ENCODE measurements at places on chromosomes 2 and 18.

GRCh38 chr2:111903930-111904439 is 5.6 kb downstream of the MERTK start:
- DNase-seq, result no peak

DNA sequence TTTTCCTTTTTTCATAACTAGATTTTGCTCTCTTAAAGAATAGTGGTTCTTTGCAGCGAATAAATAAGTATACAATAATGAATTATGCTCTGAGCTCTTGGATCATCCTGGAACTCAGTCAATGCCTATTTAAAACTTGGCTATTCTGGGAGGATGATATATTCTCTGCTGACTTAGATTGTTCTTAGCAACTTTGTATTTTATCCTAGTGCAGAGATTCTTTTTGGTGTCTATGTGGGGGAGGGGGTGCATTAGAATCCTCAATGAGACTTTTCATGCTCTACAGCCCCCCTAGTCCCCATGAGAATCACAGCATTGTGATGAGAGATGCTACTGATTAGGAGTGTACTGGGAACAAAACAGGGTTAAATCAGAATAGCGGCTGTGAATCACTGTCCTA is 8.8 kb upstream of the FAM98A start:
- DNase-seq, result no peak

- no peak for DNase-seq
These were observed 356.1 kb downstream of the LRATD1 start for GRCh38 chr2:14988600-14988999.

DNA sequence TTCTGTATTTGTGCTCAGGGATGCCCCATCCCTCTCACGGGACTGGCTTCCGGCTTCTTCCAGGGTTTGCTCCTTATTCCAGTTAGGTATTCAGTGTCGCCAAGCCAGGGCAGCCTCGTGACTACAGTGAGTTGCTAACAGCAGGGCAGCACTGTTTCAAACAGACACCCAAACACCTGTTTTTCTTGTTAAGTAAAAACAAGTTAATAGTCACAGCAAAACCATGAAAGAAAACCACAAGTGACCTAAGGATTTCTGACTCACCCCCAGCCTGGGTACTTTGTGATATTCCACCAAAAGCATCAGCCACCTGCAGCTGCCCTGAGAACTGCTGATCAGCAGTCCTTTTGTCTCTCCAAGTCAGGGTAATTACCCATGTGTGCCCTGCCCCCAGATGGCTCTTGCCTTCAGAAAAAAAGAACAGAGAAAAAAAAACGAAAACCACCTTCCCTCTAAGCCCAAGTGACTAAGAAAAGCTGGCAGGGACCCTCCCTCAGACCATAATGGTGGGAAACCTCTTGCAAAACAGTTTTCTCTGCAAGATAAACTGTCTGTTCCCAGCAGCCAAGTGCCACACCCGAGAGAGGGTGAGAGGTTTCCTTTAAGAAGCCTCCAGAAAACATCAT is 178.2 kb downstream of the ANAPC1 start:
- DNase-seq, result no peak

DNA sequence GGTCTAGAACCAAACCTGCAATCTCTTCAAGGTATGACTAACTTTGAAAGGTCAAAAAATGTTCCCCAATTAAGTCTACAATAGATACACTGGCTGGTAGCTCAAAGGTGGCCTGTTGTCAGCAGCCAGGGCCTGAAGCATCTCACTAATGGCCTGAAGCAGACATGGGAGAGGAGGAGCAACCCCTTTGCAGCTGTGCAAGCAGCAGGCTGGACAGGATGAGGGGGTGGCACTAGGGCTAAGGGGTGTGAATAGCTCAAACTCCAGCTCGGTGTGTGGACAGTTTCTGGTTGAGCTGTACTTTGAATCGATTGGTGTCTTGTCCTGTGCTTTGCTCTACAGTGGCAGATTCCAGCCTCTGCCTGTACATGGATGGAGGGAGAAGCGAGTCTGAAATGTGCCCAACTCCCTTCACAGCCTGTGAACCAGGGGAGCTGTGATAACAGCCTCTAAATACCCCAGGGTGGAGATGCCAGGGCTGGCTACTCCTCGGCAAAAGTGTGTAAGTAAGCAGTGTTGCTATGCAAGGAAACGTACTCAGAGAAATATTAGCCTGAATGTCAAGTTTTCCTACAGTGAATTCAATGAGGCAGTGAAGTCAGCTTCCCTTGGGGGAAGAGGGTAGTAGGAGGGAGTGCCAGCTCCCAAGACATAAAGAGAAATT is 34.7 kb upstream of the DTNB start:
- no peak for DNase-seq

DNA sequence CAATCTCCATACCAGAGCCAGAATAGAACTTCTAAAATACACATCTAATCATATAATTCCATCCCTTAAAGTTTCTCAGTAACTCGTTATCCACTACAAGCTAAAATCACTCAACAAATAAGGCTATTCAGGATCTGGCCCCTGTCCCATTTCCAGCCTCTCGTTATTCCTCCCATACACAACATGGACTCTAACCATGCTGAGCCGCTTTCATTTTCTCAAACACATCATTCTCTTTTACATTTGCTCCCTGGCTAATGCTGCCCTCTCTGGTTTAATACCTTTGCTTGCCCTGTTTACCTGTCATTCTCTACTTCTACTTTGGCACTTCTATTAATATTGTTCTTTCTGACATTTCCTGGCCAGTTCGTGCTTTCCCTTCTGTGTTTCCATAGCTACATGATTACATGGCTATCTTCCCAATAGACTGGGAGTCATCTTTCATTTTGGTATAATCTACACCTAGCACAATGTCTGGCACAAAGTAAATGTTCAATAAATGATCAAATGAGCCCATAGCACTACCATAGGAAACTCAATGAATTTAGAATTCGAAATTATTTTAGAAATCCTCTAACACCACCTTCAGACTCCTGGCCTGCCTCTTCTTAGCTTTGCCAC is 163.6 kb upstream of the VRK2 start:
- peak; percentile 39 for DNase-seq

DNA sequence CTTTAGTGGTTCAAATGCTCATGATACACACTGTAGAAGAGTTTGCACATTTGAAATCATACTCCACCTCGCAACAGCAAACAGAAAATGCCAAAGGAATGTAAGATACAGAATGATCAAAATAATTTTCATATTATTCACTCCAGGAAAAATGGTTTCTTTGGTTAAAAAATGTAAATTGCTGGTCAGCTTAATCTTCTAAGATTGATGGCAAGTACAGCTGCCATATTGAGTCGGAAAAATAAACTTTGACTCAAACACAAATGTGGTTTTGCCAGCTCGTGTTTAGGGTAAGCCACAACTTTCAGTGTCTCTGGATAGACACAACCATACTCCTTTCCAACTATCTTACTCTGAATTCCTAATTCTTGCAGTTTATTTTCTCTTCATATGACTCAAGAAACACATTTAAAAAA is 154.9 kb upstream of the SMIM21 start:
- DNase-seq, result no peak

- no peak for DNase-seq
These were observed 41.7 kb downstream of the PLEKHM3 start for GRCh38 chr2:207983641-207984042.

DNA sequence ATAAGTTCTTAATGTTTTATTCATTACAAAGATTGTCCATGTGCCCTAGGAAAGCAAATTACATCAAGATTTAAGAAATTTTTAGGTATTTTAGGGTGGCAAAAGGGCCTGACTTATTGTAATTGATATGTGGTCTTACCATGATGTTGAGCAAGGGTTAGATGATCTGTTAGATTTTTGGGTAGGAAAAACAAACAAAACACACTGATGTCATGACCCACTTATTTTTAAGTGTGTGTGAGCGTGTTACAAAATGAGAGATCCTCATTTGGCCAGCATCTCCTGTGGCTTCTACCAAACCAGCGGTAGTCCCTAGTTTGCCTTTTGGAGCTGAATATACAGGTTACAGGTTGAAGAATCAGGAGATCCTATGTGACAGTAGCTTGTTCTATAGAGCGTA is 89.8 kb upstream of the ITGB6 start:
- DNase-seq, result no peak

DNA sequence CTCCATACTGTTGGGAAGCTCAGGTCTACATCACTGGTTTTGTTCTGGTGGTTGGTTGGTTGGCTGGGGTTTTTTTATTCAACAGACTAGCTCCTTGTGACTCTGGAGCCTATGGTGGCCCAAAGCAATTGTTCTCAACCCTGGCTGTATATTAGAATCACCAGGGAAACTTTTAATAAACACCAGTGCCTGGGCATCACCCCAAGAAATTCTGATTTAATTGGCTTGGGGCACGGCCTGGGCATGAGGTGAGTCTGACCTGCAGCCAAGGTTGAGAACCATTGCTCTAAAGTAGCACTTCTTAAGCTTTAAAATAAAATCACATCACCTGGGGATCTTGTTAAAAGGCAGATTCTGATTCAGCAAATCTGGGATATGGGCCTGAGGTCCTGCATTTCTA is 184.1 kb downstream of the C1D start:
- no peak for DNase-seq
